ENCODE measurements at places on chromosomes 2 and 18.

- DNase-seq = no peak
These were observed 86.5 kb downstream of the STK39 start for GRCh38 chr2:168160897-168161296.

- no peak for DNase-seq
These were observed 78.5 kb upstream of the L3MBTL4 start for GRCh38 chr18:6493194-6493593.

- no peak for DNase-seq
These were observed 64.8 kb upstream of the DARS1 start for GRCh38 chr2:136049991-136050920.

GRCh38 chr18:67771271-67771670 lies 254.8 kb upstream of the DSEL start:
- DNase-seq = no peak

DNA sequence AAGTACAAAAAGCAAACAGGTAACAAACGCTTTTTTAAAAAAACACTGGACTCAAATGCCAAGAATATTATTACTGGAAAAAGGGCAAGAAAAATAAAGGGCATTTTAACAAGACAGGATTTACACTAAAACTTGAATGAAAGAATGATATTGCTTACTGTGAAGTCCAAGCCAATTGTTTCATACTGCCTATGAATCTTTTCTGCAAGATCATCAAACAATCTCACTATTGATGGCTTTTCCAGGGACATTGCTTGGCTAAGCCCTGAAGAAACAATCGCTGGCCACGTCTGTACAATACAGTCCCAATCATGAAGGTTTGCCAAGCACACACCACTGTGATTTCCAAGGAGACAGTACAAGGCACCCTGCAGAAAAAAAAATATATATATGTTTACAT lies 41.4 kb upstream of the GPR75 start:
- no peak for DNase-seq

DNA sequence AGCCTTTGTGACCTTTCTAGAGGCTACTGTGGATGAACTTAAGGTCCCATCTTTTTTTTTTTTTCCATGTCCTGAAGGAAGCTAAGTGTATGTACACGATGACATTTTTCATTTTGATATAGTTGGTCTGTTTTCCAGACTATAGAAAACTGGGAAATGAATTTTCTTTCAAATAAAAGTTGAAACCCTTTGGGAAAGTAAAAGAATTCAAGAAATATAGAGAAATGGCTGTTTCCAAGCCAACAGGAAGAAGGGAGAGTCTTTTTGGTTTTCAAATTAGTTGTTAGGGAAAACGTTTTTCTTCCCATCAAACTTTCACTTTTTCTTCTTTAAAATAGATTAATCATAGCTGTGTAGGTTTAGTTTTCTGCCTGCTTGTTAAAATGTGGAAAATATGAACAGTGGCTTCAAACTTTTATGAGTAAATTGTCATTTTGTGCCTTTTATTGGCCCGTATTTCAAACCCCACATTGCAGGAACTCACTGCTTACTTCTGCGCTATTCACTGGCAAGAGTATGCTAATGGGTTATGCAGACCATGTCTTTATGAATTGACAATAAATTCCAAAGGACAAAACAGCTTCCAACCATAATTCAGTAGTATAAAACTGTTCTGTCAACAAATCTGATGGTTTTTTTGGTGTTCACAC lies 27.7 kb upstream of the LYPD1 start:
- no peak for DNase-seq

DNA sequence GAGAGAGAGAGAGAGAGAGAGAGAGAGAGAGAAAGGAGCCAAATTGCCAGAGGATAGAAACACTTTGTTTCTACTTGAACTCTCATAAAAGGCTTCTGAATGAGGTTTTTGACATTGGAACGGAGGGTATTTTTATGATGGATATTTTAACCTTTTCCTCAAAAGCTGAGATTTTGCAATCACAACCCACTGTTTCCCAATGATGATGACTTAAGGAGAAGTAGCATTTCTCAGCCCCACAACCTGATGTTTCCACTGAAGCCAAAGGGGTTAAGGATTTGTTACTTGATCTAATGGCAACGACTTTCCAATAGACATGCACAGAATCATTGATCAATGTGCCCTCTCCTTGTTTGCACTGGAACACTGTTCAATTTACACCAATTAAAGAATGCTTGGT lies 67.1 kb upstream of the POU3F3 start:
- no peak for DNase-seq

DNA sequence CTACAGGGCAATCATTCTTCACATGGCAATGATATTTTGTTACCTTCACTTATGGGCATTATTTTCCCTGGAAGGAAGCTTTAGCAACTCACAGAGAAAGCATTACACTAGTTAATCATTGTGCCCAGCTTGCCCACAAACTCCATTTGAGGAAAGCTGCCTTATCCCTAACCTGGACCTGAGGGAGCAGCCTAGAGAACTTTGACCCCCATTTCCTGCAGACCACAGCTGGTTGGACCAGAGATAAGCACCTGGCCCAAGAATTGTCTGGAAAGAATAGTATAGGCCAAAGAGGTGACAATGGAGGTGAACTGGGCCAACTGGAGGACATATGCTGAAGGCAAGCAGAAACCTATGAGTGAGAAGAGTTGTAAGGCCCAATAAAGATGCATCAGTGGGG lies 48.4 kb upstream of the SESTD1 start:
- no peak for DNase-seq

DNA sequence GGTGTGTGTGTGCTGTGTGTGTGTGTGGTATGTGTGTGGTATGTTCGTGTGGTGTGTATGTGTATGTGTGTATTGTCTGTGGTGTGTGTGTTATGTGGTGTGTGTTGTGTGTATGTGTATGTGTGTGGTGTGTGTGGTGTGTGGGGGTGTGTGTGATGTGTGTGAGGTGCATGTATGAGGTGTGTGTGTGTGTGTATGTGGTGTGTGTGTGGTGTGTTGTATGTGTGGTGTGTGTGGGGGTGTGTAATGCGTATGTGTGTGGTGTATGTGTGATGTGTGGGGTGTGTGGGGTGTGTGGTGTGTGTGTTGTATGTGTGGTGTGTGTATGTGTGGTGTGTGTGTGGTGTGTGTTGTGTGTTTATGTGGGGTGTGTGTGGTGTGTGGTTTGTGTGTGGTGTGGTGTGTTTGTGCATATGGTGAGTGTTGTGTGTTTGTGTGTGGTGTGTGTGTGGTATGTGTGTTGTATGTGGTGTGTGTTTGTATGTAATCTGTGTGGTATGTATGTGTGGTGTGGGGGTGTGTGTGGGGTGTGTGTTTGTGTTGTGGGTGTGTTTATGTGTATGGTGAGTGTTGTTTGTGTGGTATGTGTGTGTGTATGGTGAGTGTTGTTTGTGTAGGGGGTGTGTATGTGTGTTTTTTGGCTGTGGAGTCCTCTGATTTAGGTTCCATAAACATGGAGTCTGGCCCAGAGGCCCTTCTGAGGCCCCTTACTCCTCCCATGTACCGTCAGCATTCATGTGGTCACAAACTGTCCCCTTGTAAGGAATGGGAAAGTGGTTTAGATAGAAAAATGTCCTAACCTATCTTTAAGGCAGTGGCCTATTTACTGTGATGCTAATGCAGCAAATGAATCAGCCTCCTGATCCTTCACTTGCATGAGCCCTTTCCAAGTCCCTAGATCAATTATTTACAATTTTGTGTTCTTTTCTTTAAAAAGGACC lies 116.0 kb downstream of the ALPK2 start:
- DNase-seq = no peak

DNA sequence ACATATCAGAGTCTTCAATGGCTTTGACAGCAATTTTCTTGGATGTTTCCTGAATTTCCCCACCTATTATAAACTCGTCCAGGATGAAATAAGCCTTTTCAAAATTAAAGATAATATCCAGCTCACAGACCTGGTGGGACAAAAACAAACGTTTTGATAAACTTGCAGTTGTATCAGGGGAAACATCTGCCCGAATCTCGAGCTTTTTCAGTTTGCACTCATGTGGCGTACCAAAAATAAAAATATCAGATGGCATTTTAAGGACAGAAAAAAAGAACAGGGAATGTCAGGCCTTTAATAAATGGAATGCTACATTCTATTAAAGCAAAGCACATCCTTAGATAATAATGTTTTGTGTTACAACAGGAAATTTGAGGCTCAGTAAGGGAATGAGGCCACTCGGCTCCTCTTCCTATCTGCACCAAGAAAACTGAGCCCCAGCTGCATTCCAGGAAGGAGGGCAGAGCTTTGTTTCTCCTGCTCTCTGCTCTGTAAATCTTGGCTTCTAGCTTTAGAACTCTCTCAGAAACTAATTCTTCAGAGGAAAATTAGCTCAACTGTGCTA lies 72.1 kb downstream of the AP1S3 start:
- no peak for DNase-seq

DNA sequence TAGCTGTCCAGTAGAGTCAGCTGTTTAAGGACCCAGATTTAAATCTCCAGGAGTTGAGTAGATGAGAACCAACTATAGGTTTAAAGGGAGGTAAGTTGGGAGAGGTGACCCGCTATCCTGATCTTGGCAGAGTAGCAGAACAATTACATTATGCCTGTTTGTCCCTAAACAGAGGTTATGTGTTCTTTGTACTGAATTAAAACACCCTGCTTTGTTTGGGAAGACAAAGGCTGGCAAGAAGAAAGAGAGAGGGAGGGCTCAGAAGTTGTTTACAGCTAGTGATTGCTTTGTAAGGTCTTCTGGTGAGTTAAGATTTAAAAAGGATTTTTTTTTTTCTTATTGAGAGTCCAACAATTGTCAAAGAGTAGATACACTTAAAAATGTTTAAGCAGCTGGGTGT lies 37.3 kb downstream of the USP14 start:
- no peak for DNase-seq

GRCh38 chr2:121346407-121346806 lies 61.4 kb upstream of the TFCP2L1 start:
- no peak for DNase-seq

GRCh38 chr2:105634198-105634597 lies 110.5 kb upstream of the NCK2 start:
- DNase-seq = no peak

- DNase-seq = no peak
These were observed 3.6 kb downstream of the IHH start for GRCh38 chr2:219056896-219057708.

GRCh38 chr2:222269132-222269531 lies 29.7 kb downstream of the PAX3 start:
- DNase-seq = no peak

- DNase-seq = no peak
These were observed 132.3 kb upstream of the DLX2 start for GRCh38 chr2:172234716-172235691.

DNA sequence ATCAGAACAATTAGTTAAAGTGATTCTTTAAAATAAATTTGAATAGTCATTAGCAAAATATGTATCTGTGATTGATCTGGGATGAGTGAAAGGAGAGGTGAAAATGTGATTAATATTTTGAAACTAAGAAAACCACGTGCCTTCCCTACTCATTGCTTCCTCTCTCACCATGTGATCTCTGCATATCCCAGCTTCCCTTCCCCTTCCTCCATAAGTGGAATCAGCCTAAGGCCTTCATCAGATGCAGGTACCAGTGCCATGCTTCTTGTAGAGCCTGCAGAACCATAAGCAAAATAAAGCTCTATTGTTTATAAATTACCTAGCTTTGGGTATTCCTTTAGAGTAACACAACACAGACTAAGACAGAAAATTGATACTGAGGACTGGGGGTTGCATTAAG lies 11.2 kb upstream of the STAT1 start:
- no peak for DNase-seq

GRCh38 chr2:11310212-11310611 lies 34.2 kb downstream of the ROCK2 start:
- DNase-seq = no peak

- DNase-seq = no peak
These were observed 181.1 kb upstream of the PGAP1 start for GRCh38 chr2:197107291-197108269.

- DNase-seq = no peak
These were observed 216.9 kb upstream of the REV1 start for GRCh38 chr2:99706735-99707134.

GRCh38 chr2:211766689-211767088 lies 771.9 kb downstream of the ERBB4 start:
- no peak for DNase-seq

GRCh38 chr18:49031511-49032188 lies 80.9 kb upstream of the SMAD7 start:
- DNase-seq = no peak

GRCh38 chr2:229027353-229028105 lies 243.6 kb downstream of the PID1 start:
- DNase-seq = no peak

DNA sequence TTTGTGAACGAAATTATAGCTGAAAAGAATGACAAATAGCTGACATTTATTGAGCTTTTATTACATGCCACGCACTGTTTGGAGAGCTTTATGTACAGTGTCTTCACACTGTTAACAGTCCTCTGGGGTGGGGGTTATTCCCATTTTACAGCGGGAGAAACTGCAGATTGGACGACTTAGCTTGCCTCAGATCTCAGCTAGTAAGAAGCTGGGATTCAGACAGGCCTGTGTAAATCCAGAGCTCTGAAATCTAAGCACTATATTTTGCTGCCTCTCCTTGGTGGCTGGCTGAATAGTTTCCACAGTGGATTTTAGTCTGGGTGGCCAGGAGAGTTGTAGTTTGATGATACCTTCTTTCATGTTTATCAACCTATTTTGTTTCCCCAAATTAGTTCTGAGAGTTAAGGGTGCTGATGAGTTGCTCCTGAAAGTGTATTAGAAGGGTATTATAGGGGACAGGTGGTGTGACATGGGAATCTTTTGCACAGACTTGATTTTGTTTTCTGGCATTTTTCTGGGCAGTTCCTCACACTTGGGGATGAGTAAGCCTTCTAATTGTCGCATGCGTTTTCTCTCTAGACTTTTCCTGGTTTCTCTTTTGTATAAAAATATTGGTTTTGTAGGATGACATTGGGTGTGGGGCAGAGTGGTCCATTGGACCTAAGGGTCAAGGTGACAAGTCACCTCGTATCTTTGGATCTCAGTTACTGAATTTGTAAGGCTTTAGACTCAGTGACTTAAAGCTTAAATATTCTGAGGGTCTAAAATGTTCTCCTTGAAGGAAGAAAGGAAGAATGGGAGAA lies 1.5 kb downstream of the ACSL3 start:
- no peak for DNase-seq

- DNase-seq = no peak
These were observed 255.4 kb downstream of the LOXHD1 start for GRCh38 chr18:46401486-46402070.

DNA sequence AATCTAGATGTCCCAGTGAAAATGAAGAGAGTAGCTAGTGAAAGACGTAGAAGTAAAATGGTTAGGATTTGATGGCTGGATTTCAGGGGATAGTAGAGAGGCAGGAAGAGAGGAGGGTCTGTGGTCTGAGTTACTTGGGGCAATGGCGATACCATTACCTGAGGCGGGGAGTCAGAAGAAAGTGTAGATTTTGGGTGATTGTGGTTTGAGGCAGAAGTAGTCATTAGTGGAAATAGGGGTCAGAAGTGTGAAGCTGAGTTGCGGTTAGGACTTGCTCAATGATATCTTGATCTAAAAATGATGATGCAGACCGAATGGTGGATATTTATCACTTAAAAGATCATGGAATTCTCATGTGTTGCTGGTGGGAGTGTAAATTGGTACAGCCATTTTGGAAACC lies 41.0 kb downstream of the CEP192 start:
- no peak for DNase-seq
